ENCODE measurements at places on chromosomes 1 and 21. TPM values are rescaled to one million over a fixed set of nuclear protein-coding genes. Genes with fewer than 3 reads are reported as not detected.

DNA sequence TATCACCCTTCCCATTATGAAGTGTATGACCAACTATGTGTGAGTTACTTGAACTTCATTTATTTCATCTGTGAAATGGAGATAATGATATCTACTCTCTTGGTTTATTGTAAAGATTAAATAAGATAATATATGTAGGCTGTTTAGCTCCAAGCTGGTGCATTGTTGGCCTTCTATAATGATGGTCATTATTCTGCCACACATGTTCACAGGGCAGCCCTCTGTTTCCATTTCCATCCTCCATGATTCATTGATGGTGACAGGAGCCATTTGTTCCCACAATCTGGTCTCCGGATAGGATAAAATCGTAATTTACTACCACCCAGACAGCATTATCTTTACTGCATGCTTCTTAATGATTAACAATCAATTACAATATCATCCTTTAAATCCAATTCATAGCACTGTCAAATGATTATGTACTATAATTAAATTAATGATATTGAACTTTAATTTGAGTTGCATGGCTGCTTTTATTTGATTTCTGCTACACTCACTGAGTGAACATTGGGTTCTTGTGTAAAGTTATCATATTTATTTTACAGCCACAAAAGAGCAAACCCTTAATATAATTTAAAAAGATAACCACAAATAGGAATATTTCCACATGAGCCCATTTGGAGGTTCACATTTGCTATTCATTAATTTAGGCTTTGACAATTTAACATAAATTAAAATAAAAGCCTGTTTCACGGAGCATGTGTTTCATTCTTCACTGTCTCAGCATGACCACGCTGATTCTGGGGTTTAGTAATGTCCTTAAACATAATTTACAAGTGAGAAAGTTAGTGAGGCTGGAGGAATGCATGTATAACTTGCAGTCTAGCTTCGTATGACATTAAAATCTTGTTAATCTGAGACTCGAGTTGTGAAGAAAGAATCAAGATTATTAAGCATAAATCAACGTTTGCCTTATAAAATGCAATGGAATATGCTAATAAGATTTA is 596.4 kb upstream of the ZRANB2 start:
- H3K27ac ChIP-seq = no peak overlapping the region
- no peaks in the 10 kb centered on the region for H3K27me3 ChIP-seq
- DNase-seq = no peak
- no peaks in the 10 kb centered on the region for H3K4me1 ChIP-seq

DNA sequence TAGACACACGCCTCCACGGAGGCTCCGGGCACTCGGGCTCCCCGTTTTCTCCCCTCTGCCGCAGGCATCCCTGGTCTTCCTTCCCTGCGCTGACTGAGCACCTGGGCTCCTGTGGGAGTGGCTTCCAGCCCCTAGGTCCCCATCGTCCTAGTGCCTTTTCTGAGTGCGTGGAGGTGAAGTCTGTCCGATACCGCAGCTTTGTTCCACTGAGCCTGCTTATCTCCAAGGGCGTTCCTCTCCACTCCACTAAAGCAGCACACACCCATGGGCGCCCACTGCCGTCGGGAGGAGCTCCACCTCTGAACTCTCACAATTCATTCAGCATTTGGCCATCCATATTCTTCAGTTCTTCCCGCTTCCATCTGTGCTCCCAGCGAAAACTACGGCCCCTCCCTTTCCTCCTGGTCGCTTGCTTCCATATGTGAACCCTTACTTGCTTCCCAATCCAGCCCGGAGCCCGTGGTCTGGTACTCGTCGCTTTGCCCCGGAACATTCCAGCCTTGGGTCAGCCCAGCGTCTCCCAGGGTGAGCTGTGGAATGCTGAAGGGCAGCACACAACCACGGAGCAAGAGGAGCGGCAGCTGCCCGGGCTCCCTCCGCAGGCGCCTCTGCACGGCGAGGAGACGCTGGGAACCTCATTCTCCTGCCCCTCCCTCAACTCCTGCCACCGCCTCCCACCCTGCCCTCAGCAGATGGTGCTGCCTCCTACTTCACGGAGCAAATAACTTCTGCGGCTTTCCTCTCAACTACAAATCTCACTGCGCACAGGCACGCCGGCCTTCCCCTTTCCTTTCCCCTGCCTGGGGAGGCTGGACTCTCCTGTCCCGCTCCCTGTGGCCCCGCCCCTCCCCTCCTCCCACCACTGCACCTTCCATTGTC is 27.5 kb downstream of the ATP8B2 start:
- no peaks in the 10 kb centered on the region for H3K27me3 ChIP-seq
- peak overlapping the region; percentile 65 for H3K27ac ChIP-seq
- peak overlapping the region; percentile 87 for H3K4me3 ChIP-seq
- peak; percentile 80 for DNase-seq
- H3K36me3 ChIP-seq = peaks cover 19% of the 10 kb centered on the region

GRCh38 chr1:207808322-207808705 is 56.5 kb downstream of the CD46 start:
- no peaks in the 10 kb centered on the region for H3K27me3 ChIP-seq
- H3K4me3 ChIP-seq = no peak overlapping the region
- peaks cover 40% of the 10 kb centered on the region for H3K36me3 ChIP-seq
- H3K27ac ChIP-seq = peak overlapping the region; percentile 48
- DNase-seq = no peak
- peaks cover 31% of the 10 kb centered on the region for H3K4me1 ChIP-seq

DNA sequence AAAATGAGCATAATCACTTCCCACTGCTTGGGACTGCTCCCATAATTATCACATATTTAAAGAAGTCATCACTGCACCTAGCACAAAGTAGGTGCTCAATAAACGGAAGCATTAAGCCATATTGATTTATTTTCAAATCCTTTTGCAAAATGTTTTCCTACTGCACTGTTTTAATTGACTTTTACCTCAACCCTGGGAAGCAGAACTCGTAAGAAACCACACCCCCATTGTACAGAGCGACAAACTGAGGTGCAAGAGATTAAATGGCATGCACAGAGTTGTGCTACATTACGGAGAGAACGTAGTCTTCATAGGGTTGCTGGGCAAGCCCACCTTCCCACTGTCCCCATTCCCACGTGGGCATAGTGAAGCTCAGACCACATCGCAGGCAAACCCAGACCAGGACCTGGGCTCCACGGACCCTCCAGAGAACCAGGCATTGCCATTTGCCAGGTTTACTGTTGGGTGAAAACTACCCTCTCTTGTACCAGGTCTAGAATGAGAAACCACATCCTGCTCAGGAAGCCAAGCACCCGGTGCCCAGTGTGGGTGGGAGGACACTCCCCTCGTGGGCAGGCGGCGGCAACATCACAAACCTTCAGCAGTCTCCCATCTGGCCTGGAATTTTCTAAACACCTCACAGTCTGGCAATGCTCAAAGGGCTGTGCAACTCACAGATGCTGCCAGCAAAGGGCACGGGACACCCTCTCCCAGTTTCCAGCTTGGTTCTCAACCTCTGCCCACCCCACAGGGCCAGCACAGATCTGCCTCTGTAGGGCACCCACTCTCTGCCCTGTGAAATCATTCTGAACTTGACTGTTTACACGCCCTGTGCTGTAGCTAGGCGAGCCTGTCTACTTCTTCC is 8.2 kb downstream of the IFFO2 start:
- H3K27me3 ChIP-seq = no peaks in the 10 kb centered on the region
- peak; percentile 79 for DNase-seq
- H3K4me3 ChIP-seq = peak overlapping the region; percentile 78

DNA sequence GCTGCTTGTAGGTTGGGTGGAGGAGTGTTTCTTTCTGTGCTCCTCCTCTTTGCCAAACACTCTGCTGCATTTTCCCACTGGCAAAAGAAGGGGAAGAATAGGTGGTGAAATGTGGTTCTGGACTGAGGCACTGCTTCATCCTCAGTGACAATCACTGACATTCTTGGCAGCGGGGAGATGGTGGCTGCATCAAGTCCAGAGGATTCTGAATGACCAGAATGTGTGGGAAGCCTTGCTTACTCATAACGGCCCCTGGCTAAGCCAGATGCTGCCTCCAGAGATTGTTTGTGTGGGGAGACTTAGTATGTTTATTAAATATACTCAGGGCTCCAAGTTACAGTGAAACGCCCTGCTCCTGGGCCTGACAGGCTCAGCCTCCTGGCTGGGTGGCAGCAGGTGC is 160.3 kb downstream of the CACNA1E start:
- no peak overlapping the region for H3K27ac ChIP-seq
- DNase-seq = no peak
- no peaks in the 10 kb centered on the region for H3K36me3 ChIP-seq
- H3K4me3 ChIP-seq = no peak overlapping the region
- peaks cover 6% of the 10 kb centered on the region for H3K27me3 ChIP-seq

DNA sequence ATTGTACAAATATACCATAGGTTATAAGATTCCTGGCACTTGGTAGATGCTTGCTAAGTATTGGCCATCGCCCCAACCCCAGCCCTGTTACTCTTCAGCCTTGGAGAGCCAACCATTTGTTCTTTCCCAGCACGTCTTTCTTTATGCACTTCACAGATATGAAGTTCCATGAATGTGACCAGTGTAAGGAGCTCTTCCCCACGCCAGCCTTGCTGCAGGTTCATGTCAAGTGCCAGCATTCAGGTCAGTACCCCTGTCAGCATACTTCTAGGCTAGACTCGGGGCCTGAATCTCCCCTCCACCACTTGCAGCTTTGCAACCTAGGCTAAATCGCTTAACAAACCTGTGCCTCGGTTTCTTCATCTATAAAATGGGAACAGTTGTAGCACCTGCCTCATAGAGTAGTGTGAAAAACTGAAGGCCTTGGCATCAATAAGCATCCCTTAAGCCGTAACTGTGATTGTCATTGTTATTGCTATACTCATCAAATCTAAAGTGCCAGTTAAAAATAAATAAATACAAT is 41.0 kb upstream of the EPHA8 start:
- H3K4me3 ChIP-seq = no peak overlapping the region
- H3K4me1 ChIP-seq = no peaks in the 10 kb centered on the region
- no peaks in the 10 kb centered on the region for H3K27me3 ChIP-seq
- peaks cover 44% of the 10 kb centered on the region for H3K36me3 ChIP-seq

- H3K27me3 ChIP-seq = no peaks in the 10 kb centered on the region
- H3K27ac ChIP-seq = no peak overlapping the region
- no peaks in the 10 kb centered on the region for H3K4me1 ChIP-seq
- H3K36me3 ChIP-seq = peaks cover 70% of the 10 kb centered on the region
- H3K4me3 ChIP-seq = no peak overlapping the region
Observed at GRCh38 chr21:32378956-32379355, 13.9 kb downstream of the URB1 start.

GRCh38 chr1:194538453-194538852 is 1352.0 kb upstream of the B3GALT2 start:
- DNase-seq = no peak
- H3K36me3 ChIP-seq = no peaks in the 10 kb centered on the region
- H3K4me3 ChIP-seq = no peak overlapping the region
- H3K4me1 ChIP-seq = no peaks in the 10 kb centered on the region
- H3K27me3 ChIP-seq = no peaks in the 10 kb centered on the region

DNA sequence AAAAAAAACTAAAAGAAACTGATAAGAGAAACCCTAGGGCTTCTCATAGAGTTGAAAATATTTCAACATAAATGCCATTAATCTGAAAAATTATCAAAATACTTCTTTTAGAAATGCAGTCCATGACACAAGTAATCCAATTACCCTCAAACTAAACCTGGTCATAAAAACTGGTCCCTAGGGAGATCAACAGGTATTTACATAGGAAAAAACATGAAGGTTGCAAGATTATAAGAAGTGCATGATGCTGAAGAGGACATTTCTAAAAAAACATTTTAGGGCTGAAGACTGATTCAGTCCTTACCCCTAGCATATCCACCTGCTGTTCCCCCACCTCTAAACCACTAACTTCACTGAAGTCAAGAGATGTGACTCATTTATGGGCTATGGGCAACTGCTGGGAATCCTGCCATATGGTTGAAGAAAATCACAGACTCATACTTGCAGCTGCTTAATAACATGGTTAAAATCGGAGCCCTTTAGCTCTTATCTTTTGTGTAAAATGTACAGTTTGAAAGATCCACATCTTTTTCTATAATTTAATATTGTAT is 131.0 kb upstream of the RUNX1 start:
- peaks cover 6% of the 10 kb centered on the region for H3K4me1 ChIP-seq
- H3K27me3 ChIP-seq = peaks cover 4% of the 10 kb centered on the region
- H3K4me3 ChIP-seq = no peak overlapping the region
- H3K36me3 ChIP-seq = peaks cover 14% of the 10 kb centered on the region
- DNase-seq = no peak
- H3K27ac ChIP-seq = no peak overlapping the region

DNA sequence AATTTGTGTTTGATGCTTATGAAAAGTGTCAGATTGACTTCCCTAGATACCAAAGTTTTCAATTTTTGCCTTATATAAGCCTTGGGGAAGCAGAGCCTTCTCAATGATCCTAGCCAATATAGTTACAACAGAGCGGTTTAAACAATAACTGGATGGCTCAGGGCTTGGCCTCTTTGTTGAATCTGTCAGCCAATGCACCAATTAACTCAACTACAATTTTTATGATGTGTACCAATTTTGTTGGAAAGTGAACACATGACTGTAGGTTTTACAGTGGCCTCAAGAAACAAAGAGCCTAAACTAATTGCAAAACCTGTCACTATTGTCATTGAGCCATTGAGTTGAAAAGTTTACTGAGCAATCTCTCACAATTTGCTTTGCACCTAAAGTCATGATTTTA is 71.6 kb upstream of the RGS18 start:
- no peak overlapping the region for H3K4me3 ChIP-seq
- no peak overlapping the region for H3K27ac ChIP-seq
- no peaks in the 10 kb centered on the region for H3K27me3 ChIP-seq
- H3K36me3 ChIP-seq = no peaks in the 10 kb centered on the region

DNA sequence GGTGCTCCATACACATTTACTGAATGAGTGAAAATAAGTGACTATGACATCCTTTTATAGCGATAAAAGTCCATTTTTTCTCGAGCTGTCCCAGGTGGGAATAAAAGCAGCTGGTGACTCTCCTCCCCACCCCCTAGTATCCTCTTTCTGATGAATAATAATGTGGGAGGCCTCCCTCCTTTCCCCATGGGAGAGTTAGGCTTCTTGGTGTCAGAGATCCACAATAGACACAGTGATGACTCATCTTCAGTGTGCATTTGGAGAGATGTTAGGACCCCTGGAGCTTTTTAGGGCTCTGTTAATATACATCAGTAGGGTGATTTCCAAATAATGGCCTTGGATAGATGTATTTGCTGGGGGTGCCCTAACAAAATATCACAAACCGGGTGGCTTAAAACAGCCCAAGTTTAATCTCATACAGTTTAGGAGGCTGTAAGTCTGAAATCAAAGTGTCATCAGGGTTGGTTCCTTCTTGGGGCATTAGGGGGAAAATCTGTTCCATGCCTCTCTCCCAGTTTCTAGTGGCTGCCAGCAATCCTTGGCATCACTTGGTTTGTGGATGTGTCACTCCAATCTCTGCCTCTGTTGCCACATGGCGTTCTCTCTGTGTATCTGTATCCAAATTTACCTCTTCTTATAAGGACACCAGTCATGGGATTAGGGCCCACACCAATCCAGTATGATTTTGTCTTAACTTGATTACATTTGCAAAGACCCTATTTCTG is 4.4 kb upstream of the PHC2 start:
- H3K27ac ChIP-seq = no peak overlapping the region
- peaks cover 4% of the 10 kb centered on the region for H3K4me1 ChIP-seq

GRCh38 chr1:159866066-159866465 is 3.6 kb upstream of the VSIG8 start:
- H3K36me3 ChIP-seq = no peaks in the 10 kb centered on the region
- no peak for DNase-seq
- peaks cover 18% of the 10 kb centered on the region for H3K4me1 ChIP-seq
- peaks cover 9% of the 10 kb centered on the region for H3K27me3 ChIP-seq

KRTAP7-1 gene
- not detected for total RNA-seq

BTBD19 gene
- 22.2 TPM for total RNA-seq

AMY1A gene
- total RNA-seq = not detected

ZNF362 gene
- total RNA-seq = 12.9 TPM
